ENCODE measurements at places on chromosomes 6 and 20.

GRCh38 chr6:18148304-18149025 is 6.4 kb downstream of the TPMT start:
- peak; percentile 67 for DNase-seq

- no peak for DNase-seq
Observed at GRCh38 chr6:3825851-3826581, 23.2 kb upstream of the FAM50B start.

GRCh38 chr6:37371154-37372083 is 17.6 kb downstream of the RNF8 start:
- no peak for DNase-seq

DNA sequence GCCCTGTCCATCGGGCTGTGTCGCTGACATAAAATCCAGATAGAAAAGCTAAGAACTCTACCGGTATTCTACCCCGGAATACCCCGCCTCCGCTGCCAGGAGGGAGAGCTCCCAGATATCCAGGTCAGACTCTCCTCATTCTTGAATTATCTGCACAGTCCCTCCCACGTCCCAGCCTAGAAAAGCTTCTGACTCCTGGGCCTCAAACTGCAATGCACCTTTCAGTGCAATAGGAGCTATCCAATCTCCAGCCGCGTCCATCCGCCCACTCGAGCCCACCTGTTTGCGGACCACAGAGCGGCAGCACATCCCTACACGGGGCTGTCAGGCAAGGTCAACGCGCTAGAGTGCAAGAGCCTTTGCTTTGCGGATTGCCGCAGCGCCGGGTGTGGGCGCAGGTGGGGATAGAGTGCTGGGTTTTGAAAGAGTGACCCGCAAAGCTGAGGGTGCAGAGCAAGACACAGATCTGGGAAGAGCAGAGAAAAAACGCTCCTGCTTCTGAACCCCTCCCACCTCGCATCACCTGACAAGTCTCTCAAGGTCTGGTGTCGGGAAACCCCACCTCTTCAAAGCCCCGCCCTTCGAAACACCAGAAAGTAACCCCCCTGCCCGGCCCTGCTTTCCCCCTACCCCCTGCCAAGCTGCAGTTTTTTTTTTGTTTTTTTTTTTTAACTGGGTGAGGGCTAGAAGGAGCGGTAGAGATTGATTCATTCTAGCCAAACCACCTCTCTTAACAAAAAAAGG is 1.3 kb downstream of the TAPBP start:
- peak; percentile 79 for DNase-seq

DNA sequence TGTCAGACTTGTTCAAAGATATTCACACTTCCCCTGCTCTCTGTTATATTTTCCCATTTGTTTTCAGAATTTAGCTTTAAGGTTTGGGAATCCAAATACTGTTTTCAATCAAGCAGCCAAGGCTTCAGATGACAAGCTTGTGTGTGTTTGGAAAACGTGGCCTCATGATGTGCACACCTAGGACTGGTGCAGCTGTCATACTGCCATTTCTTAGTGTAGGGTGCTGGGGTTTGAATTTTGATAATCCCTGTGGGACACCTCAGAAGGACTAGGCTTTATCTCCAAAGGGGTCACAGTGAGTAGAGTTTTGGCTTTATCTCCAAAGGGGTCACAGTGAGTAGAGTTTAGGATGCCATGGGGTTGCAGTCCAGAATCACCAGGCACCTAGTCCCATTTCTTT is 65.3 kb upstream of the JAG1 start:
- no peak for DNase-seq

DNA sequence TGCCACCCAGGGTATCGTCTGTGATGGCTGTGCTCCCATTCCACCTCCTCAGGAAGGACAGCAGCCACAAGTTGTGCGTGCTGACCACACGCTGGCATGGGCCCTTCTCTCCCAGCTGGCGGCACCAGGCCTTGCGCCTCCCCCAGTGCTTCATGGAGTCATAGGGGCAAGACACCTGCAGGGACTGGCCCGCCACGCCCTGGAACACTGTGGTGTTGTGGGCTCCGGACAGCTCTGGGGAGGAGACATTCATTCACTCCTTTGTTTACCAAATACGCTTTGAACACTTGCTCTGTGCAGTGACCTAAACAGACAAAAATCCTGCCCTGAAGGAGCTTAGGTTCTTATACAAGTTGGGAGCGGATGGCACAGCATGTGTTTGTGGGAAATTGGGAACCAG is 1.5 kb downstream of the TREM2 start:
- no peak for DNase-seq

DNA sequence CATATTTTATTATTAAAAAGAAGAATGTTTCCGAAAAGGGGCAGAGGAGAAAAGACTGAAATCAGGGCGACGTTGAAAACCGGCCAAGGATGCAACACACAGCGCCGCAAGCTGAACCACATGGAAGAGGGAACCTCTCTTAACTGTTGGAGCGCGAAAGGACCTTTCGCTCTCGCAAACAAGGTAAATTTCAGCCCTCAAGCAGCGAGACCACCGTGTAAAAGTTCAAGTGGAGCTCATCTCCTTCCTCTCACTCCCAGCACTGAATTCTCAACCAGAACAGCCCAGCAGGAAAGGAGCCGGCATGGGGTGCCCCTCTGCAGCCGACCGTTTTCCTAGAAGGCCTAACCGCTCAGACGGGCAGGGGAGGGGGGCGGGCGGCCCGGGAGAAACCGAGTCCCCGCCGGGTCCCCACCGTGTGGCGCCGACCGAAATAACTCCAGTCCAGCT is 621 bp downstream of the GPR63 start:
- peak; percentile 16 for DNase-seq

DNA sequence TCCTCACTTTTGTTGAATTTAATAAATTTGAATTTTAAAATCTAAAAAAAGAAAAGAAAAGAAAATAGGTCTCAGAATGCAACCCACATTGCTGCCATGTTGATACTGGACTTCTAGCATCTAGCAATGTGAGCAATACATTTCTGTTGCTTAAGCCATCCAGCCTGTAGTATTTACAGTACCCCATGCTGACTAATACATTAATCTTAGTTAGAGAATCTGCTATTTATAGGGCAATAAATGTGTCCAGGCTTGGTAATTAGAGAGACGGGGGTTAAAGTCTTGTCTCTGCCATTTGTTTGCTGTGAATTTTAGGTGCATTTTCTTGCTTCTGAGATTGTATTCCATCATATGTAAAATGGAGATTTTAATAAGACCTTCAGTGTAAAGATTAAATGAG is 471.3 kb downstream of the DHX35 start:
- DNase-seq, result no peak

DNA sequence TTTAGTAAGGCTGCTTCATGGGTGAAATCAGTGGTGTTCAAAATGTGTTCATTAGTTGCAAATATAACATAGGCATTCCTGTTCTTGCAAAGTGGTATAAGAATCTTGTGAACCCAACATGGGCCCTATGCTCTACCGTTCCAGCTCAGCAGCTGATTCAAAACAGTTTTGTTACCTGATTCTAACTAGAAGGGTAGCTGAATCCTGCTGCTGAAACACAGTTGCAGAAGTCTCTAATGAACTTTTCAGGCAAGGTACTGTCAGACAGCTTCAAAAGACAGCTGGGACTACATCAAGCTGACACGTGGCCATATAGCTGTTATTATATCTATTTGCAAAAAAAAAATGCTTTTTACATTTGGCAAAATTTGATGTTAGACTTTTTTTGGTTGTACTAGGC is 22.7 kb downstream of the THEMIS start:
- no peak for DNase-seq

GRCh38 chr6:34934516-34934915 is 45.5 kb downstream of the ANKS1A start:
- peak; percentile 52 for DNase-seq

GRCh38 chr6:132612449-132613108 is 11.5 kb downstream of the TAAR2 start:
- DNase-seq, result no peak

- peak; percentile 63 for DNase-seq
Observed at GRCh38 chr20:227439-228105, 514 bp downstream of the DEFB129 start.

DNA sequence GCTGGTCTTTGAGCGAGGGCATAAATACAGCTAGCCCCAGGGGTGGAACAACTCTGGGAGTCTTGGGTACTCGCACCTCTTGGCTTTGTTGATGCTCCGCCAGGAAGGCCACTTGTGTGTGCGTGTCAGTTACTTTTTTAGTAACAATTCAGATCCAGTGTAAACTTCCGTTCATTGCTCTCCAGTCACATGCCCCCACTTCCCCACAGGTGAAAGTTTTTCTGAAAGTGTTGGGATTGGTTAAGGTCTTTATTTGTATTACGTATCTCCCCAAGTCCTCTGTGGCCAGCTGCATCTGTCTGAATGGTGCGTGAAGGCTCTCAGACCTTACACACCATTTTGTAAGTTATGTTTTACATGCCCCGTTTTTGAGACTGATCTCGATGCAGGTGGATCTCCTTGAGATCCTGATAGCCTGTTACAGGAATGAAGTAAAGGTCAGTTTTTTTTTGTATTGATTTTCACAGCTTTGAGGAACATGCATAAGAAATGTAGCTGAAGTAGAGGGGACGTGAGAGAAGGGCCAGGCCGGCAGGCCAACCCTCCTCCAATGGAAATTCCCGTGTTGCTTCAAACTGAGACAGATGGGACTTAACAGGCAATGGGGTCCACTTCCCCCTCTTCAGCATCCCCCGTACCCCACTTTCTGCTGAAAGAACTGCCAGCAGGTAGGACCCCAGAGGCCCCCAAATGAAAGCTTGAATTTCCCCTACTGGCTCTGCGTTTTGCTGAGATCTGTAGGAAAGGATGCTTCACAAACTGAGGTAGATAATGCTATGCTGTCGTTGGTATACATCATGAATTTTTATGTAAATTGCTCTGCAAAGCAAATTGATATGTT is 19.2 kb downstream of the IRF4 start:
- DNase-seq, result no peak

DNA sequence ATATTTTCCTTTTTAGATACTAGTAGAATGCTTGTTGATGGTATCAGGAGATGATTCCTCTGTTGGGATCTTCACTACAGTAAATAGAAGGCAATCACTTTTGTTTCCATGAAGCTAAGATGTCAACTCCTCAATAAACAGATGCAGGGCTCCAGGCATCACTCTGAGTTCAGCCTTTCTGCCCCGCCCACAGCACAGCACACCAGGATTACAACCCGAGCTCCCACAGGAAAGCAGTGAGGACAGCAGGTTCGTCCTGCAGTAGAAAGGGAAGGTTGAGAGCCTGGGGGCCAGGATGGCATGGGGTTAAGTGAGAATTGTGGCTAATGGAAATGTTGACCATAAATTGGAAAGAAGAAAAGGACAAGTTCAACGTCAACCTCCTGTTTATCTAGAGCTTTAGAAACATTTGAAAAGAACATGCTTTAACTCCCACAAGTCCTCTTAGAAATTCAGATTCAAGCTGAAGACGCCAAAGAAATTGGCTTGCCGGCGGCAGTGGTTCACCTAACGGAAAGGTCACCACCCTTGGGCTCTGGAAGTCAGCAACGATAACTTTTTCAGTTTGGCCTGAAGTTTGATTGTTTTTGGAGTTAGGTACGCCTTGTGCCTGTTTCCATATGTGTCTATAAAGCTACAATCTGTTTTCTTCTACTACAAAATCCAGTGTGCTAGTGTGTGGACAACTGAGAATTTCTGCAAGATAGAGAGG is 144.4 kb upstream of the PDE10A start:
- no peak for DNase-seq

DNA sequence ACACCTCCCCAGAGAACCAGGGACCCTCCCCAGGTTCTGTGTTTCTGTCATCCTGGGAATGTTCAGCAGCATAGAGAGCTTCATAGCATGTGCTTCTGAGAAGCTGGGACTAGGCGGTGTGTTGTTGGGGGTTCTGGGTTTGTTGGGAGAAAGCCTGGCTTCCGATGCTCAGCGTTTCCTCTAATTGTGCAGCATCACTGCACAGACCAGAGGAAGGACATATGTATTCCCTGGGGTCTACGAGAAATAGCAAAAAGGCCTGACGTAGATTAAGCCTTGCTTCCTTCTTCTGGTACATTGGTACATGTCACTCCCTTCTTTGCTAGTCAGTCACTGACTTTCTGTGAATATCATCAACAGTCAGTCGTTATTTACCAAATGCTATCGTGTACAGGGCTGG is 96.9 kb upstream of the SGK1 start:
- no peak for DNase-seq

DNA sequence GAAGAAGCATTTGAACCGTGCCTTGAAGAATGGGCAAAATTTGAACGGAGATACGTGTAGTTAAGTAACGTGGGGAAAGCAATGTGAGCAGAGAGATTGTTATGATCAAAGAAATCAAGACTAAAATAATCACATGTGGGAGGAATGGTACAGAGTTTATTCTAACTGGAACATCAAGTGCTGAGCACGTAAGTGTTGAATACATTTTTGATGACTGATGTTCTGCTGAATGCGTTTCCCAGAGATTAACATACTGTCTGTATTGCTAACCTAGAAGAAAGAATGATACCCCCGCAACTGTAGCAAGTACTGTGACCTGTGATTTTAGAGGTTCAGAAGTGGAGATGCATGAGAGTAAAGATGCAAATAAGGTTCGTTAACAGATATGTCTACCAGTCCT is 146.9 kb upstream of the EPHA7 start:
- DNase-seq, result no peak

DNA sequence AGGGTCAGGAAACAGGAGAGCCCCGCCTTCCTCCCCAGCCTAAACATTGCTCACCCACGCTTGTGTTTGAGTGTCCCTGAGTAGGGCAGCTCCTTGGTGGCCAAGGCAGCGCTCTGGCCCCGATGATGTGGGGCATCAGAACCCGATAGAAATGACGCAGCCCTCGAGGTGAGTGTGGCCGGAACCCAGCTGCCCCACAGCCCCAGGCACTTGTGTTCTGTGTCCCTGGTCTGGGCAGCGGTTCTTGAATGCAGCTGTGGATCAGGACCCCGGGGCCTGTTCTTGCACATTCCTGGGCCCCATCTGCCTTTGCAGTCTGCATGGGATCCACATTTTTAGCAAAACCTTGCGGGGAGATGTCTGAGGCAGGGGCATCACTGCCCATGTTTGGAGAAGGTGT is 12.8 kb downstream of the RBM38 start:
- DNase-seq, result no peak

DNA sequence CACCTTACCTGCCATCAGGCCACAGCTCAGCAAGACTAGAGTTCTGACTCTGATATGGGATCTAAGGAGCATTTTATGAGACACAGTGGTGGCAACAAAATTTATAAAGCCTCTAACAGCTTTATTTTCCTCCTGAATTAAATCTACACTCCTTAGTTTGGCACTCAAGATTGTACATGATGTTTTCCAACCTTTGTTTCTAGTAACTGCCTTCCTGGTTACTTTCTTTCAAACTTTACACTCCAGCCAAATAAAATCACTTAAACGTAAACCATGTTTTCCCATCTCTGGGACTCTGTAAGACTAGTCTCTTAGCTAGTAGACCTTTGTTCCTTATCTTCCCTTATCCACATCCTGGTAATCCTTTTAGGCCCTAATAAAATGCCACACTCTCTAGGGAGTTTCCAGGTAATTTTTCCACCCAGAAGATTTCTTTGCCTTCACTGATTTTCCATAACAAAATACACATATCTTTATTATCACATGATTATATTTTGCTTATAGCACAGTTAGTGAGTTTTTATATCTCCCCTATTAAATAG is 92.1 kb downstream of the PKHD1 start:
- no peak for DNase-seq

All from suppressor macrophage (primary cell).